Stimulated activated CD8-positive, alpha-beta memory T cell treated with anti-CD3 and anti-CD28 coated beads, Interleukin-7, amount 100 ng/mL, for 24 hours (primary cell): ENCODE measurements at places on chromosomes 11 and 22.

GRCh38 chr22:47967831-47968230 lies 1205.4 kb downstream of the TBC1D22A start:
- no peak for DNase-seq

GRCh38 chr11:42774567-42774966 lies 537.2 kb upstream of the API5 start:
- DNase-seq = no peak

- no peak for DNase-seq
Measured at GRCh38 chr11:16953663-16954062, 60.6 kb downstream of the PLEKHA7 start.

GRCh38 chr11:44564670-44565210 lies 723 bp upstream of the CD82 start:
- DNase-seq = no peak

GRCh38 chr11:32137263-32137662 lies 46.4 kb downstream of the RCN1 start:
- no peak for DNase-seq

DNA sequence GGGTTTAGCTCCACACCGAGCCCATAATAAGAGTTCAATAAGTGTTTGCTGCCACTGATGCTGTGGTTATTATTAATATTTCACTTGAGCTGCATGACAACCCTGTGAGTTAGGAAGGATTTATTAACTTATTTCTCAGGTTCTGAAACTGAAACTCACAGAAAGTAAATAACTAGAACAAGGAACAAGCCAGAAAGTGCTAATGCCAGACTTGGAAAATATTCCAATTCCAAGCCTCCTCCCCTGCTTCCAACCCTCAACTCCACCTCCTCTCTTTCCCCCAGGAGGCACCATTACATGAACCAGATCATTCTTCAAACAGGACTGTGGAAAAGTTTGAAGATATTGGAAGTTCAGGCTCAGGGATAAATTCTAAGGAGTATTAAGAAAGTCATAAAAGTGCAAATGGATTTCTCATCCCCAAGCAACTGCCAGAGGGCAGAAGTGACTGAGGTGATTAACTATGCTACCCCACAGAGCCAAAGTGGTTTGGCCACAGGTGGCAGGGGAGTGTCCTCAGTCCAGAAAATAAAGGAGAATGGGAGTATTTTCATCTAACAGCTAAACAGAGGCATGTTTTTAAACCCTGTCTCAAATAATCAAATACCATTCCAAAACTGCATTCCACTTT lies 3.2 kb upstream of the FJX1 start:
- DNase-seq = no peak

- no peak for DNase-seq
Measured at GRCh38 chr11:17918049-17918605, 94.7 kb downstream of the SERGEF start.

DNA sequence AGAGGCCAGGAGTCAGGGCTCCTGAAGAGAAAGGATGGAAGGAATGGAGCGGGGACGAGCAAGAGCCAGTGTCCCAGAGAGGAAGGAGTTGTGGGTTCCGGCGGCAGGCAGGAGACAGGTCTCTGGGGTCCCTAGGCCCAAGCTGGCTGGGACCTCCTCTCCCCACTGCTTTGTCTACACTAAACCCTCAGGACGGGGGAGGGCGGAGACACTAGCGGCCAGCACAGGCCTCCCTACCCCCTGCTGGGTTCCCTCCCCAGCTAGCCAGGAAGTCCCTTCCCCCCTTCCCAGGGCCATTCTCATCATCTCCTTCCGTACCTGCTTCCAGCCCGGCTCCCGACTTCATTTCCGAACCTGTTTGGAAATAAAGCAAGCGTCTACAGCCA lies 79.5 kb downstream of the ST3GAL4 start:
- DNase-seq = no peak

DNA sequence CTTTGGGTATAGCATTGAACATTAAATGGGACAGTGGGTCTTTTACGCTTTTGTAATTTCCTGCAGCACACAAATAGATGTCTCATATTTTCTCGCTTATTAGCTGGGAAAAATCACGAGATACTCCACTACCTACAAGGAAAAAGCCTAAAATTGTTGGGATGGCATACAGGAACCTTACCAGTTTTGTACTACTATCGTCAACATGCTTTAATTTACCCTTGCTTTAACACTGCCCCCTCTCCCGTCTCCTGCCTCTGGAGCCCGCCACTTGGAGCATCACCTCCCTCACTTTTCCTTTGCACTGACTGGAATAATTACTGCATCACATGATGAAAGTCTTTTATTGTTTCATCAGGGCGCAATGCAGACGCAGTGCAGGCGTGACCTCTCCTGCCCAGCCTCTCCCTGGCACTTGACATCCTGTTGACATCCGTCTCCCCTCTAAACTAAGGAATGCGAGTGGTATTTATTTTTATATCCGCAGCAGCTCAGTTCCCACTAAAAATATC lies 1.0 kb upstream of the FNBP4 start:
- DNase-seq = no peak

DNA sequence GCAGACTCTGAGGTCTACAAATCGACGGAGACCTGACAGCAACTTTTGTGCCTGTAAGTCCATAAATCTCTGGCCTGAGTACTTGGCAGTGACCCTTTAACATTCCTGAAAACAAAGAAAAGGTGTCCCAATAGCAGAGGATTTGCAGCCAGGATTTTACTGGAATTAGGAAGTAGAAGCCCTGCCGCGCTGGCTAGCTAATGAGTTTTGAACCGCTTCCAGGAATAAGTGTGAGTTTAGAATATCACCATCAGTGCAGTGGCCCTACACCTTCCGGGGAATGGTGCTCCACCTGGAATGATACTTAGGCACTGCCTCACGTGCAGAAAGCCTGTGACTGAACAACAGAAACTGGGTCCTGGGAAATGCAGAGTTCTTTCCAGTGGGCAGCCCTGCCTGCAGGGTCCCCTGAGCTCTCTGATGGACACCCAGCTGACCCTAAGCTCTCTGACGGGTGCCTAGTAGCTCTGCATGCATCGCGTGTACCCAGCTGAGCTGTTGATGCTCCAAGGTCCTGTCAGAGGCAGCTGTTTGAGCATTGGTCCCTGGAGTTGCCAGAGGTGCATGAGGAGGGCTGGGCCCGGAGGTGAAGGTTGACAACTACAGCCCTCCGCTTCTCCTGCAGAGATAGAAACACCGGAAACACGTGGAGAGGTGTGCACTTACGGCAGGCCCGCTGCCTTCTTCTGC lies 380.9 kb downstream of the TBC1D22A start:
- DNase-seq = no peak

DNA sequence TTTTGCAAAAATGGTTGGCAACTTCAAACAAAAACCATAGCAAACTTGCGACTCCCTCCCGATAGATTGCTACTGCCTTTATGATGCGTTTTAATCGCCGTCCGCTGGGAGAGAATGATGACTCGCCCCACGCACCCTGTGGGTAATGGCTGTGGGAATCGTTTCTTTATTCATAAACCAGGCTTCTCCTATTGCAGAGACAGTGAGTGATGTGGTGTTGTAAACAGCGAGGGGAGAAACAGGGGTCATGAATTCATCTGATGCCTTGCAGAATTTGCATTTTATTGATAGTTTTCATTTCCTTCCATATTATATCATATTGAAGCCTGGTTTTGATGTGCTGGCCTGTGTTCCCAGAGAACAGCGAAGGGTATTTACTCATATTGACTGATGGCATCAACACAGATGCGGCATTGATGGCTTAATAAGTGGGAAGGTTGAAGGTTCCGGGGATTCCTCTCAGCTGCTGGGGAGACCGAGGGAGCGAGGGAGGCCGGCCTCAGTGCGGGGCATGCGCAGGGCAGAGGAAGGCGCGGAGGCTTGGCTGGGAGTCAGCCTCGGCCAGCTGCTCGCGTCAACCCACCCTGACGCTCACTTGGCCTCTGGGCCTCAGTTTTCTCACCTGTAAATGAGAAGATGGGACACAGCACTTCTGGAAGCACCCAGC lies 41.3 kb downstream of the ARHGAP8 start:
- no peak for DNase-seq

DNA sequence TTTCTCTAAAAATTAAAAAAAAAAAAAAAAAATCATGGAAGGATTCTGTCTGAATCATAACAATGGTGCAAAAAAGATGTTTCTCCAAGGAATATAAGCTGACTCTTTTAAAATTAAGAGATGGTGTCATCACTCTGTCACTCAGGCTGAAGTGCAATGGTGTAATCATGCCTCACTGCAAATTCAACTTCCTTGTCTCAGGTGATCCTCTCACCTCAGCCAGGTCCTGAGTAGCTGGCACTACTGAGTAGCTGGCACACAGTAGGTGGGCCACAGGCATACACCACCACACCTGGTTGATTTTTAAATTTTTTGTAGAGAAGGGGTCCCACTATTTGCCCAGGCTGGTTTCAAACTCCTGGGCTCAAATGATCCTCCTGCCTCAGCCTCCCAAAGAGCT lies 54.8 kb upstream of the YPEL1 start:
- DNase-seq = no peak
